Cardiac fibroblast (primary cell): ENCODE measurements at places on chromosomes 1 and 21.

DNA sequence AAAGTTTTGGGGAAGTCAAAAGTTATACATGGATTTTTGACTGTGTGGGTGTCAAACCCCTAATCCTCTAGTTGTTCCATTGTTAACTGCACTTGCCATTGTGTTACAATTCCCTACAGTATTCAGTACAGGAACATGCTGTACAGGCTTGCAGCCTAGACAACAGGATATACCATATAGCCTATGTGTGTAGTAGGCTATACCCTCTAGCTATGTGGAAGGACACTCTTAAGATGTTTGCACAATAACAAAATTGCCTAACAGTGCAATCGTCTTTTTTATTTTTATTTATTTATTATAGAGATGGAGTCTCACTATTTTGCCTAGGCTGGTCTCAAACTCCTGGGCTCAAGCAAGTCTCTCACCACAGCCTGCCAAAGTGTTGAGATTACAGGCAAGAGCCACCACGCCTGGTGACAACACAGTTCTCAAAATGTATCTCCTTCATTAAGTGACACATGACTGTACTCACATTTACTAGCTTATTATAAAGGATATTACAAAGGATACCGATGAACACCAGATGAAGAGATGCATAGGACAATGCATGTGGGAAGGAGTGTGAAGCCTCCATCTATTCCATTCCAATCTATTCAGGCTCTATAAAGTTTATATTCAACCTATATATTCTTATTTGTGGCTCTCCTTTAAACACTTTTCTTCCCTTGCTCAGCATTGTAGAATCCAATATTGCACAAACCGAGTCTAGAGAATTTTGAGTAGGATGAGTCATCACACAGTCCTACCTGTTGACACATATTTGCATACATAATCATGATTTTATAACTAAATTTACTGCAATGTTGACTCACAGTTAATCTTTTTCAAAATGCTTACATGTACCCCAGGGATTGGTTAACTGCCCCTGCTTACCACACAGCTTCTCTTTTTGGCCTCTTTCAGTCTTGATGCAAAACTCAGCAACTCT lies 28.4 kb upstream of the CEP350 start:
- peak; percentile 67 for DNase-seq

DNA sequence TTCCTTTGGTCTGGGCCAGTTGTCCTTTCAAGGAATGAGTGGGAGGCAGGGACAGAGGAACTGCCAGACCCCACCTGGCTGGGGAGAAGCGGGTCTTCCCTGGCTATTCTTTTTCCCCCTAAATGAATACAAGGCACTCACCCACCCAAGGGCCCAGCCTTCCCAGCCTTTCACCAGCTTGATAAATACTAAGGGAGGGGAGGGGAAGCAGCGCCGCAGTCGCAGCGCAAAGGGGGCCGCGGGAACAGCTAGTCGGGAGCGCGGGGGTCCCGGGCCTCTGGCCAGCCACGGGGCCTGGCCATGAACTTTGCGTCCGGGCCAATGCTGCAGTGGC lies 91.3 kb upstream of the VAMP3 start:
- no peak for DNase-seq

DNA sequence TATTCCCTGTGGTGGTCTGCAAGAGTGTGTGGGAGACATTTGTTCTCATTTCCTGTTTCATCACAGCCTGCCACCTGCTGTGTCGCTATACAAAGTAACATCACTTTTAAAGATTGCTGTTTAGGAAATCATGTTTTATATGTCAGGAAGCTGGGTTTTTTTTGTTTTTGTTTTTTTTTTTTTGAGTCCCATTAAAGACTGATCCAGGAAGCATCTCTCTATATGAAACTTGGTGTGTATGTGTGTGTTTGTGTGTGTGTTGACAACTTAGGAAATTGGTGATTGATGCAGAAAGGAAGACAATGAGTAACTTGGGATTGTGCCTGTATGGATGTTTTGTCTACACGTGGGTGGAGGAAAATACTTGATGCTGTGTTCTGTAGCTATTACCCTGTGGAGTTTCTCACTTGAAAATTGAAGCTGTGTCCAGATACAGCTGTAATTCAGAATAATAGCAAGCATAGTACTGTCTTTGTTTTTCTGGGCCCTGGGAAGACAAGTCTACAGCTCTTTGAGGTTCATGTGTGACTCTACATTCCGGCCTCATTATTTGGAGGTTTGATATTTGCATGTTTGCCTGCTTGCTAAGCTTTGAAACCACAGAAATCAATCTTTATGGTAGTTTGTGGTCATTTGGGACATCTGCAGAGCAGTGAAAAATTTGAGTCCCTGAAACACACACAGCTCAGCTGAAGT lies 47.9 kb downstream of the LAMC1 start:
- peak; percentile 51 for DNase-seq

GRCh38 chr1:196774175-196774574 lies 465 bp upstream of the CFHR3 start:
- DNase-seq: no peak

DNA sequence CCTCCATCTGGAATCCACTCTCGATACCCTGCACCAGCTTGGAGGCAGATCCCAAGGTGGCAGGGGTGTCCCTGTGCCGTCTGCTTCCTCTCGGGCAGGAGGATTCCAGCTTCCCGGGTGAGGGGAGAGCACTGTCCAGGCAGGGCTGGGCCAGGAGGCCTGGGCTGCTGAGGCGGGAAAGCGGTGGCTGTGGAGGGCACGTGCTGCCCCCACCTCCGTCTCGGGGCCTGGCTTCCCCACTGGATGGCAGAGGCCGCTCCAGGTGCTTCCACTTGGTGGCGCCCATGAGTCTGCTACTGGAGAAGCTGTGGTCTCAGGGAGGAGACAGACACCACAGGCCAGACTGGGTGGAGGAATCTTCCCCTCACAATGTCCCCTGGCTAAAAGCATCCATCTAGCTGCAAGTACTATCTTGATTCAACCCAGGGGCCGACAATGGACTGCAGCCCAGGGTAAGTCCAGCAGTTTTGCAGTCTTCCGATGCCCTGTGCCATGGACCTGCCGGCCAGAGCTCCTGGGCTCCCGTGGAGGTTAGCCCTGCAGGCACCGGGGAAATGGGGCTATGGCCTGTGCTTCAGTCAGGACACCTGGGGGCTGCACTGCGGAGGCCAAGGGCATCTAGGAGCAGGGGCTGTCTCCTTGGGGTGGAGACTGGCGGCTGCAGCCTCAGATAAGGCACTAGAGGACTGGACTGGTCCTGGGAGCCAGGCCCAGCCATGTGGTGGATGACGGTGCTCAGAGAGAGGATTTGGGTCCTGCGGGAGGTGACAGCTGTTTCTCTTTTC lies 41.3 kb upstream of the EIF4G3 start:
- DNase-seq: peak; percentile 29

DNA sequence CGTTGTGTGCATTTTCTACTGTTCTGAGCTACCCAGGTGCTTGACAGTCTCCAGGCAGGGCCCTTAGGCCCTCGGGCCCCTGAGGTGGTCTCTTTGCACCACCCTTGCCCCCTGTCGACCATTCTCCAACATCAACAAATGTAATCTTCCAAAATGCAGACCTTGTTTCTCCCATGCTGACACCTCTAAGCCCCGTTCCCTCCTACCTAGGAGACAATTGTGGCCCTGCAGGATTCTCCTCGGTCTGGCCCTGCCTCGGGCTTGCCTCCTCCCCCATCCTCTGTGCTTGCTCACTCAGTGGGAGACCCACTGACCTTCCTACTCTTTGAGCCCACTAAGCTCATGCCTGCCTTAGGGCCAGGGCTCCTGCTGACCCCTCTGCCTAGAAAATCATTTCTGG lies 104.2 kb upstream of the TARDBP start:
- DNase-seq: no peak

- no peak for DNase-seq
Measured at GRCh38 chr1:21337010-21337437, 46.8 kb upstream of the ECE1 start.

GRCh38 chr1:86318436-86318835 lies 77.7 kb downstream of the ODF2L start:
- no peak for DNase-seq

DNA sequence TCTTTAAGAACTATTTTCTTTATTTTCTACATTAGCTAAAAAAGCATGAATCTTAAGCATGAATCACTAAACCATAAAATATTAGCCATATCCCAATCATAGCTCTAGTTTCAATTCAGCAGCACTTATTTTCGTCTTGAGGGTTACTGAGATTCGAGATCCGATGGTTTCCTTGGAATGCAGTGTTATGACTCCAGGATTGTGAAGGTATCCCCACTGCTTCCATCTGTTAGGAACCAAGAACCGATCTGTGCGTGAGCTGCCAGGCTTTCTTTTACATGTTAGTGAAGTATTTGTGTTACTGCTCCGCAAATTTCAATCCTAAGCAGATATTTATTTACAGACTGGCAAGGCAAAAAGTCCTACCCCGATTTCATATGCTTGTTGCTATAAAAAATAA lies 18.8 kb downstream of the TNFRSF9 start:
- DNase-seq: no peak

DNA sequence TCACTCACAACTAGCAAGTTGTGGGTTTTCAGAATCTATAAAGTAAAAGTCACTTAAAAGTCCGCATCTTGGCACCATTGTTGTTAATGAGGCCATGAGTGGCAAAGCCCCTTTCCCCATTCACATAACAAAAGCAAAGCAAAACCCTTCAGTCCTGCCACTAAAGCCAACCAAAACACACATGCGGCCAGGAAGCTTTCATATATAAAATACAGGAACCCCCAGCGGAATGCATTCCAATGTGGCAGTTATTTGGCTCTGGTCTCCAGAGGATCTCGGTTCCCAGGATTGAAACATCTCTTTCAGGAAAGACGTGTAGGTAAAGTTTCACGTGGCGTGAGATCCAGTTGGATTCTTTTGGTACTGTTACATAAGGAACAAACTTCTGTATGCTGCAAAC lies 2.5 kb upstream of the LBR start:
- no peak for DNase-seq

- DNase-seq: no peak
Measured at GRCh38 chr1:223299553-223299952, 64.4 kb downstream of the SUSD4 start.

DNA sequence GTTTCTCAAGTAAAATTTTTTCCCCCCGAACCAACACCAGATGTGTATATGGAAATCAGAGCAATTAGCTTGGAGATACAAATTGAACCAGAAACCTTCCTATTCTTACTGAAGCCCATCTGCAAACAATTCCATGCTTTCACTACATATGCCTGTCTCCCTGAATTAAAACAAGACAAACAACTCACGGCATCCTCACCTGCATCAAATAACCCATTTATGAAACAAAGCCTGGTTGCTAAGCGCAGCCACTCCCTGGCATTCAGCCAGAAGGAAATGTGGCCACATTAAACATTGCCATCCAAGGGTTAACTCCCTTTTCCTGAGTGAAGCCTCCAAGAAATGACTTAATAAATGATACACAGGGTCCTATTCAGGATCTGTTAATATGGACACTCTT lies 55.3 kb downstream of the APP start:
- peak; percentile 43 for DNase-seq

DNA sequence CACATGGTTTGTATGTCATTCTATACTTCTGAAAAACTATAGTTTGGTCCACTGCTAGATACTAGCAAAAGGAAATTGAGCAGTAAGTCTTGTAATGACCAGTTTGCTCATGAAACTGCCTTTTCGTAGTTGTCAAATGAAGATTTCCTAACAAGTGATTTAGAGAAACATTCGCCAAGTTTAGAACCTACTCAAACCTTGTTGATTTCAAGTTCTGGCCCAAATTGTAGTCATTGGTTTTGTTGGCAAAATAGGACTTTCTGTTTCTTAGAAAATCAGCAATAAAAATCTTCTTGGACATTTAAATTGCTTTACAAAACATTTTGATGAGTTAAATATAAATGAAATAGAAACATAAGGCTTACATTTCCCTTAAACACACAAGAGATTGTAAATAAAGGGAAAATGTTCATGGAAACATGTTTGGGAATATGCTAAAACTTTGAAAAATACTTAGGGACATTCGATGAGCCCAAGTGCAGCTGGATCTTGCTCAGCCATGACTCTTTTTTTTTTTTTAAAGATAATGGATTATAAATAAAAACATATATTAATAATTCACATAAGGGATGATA lies 178.5 kb upstream of the LYPLAL1 start:
- no peak for DNase-seq
